Cerebellar nuclear complex (tissue), 1 donor: ENCODE measurements at places on chromosomes 1 and 21.
A peak's percentile ranks its signal among the peaks of the same experiment; 100 is the strongest.

DNA sequence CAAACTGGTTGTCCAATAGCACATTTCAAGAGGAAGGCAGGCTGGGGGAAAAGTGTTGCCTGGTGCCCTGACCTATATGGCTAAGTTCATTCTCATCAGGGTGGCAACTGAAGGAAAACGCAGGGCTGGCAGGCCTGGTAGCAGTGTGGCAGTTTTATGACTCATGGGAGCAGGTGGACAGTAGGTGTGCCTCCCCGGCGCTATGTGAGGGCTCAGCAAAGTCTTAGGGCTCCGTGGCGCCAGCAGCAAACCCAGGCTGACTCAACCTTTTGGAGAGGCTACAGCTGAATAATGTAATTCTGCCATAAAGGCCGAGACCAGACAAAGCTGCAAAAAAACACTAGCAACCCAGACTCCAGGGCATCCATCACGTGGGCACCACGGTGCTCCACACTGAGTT is 23.6 kb downstream of the GADD45A start:
- no peak for DNase-seq

GRCh38 chr21:37266515-37267221 is 466 bp downstream of the VPS26C start:
- no peak for DNase-seq

DNA sequence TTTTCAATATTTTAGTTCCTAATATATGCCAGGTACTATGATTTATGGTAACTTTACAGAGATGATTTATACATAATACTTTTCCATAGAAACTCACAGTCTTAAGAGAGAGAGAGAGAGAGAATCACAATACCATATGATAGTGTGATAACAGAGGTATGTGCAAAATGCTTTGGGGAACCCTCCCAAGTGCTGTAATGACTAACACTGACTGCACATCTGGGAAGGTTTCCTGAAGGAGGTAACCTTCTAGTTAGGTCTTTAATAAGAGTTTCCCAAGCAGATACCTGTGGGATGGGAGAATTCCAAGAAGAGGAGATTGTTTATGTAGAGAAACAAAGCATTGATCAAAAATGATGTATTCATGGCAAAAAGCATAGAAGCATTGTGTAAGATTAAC is 34.6 kb upstream of the PIGC start:
- no peak for DNase-seq

DNA sequence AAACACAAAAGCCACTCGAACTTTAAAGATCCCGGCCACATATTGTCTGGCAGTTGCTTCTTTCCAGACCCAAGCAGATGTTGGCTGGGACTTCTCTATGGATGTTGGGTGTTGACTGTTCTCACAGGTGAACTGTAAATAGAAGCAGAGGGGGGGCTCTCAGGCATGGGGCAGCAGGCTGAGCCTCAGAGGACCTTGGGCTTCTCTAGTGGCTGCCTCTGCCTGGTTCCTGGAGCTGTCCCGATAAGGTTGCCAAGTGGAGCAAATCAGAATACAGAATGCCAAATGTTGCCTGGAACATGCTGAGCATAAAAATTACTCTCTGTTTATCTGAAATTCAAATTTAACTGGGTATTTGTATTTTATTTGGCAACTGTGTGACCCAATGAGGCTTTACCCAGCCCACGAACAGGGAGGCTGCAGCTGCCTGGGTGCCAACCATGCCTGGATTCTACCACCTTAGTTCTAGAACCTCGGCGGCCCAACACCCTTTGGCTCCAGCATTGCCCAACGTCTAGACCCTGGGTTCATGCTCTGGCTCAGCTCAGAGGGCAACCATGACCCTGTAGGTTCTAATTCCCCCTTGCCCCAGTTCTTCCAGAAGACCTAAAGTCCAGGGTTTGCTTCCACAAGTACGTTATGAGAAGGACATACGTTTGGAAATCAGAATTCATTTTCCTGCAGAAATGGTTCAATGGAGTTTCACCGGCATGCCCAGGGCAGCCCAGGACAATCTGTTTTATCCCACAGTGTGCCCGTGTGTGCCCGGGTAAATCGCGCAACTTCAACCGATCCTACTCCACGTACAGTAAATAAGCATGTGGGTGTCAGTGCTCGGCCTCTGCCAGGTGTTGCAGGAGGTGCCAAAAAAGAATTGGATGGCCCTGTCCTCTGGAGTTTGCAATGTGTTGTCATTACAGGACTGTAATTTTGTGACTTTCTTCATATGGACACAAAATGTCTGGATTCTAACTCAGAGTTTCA is 5.4 kb upstream of the SLC45A1 start:
- DNase-seq: peak; percentile 33

DNA sequence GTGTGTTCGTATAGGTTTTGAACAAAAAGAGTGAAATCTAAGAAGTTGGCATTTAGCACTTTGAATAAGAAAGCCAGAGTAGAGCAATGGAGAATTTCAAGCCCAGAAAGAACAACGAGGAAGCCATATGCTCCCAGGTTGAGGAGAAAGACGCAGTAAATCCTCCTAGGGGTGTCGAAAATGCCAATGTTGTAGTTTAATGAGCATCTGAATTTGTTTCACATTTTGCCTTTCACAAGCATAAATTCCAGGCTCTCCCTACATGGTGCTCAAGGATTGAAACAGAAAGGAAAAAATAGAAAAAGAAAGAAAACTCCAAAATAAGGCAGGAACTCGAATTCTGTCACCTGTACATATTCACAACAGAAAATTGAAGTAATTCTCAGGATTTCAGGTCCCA is 264.7 kb upstream of the SGIP1 start:
- DNase-seq: no peak
